ENCODE measurements at places on chromosomes 4 and X.

DNA sequence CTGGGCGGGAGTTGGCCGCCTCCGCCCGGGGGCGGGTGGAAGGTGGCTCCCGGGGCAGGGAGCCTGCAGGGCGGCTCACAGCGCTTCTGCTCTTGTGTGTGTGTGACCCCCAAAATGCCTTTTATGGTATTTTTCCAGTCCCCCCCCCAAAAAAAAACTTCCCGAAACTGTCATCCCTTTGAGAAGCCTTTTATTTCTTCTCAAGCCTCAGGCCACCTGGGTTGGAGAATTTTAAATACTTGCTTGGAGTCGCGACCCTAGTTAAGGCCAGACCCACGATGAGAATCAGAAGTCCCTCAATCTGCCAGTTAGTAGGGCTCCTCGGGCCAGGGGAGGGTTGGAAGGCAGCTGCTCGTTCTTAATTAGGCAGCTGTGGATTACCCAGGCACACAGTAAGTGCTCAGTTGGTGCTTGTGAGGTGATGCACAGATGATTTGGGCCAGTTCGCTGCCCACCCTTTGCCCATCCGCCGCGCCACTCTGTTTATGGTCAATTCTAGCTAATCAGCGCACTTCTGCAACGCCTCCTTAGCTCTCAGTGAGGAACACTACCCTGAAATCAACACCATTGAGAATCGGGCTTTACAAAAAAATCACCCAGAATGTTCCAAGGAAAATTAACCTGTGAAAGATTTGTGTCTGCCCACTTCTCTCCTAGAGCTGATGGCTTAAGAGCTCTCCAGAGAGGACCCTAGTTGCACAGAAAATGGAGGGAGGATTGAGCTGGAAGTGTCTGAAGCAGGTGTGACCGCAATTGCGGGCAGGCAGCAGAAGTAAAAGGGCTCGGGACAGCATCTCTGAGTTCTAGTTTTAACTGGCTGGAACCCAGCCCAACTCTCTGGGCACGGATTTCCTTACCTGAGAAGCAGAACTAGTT lies 648 bp upstream of the SCD5 start:
- peak; percentile 24 for DNase-seq

GRCh38 chr4:188299161-188299560 lies 159.9 kb downstream of the TRIML1 start:
- no peak for DNase-seq

DNA sequence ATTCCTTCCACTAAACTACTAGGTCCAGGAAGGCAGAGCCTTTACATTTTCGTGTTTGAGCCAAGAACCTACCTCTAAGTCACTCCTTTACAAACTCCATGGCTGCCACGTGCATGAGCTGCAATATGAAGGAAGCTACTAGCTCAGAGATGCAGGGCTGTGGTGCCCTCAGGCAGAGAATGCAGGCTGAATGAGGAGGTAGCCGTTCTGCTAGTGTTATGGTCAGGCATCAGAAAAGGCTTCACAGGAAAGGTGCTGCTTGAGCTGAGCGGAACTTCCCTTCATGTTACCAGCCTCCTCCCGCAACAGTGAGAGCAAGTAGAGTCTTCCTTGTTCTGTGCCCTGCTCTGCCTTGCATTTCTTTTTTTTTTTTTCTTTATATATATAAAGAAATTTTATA lies 148.3 kb upstream of the PACRGL start:
- DNase-seq, result no peak

DNA sequence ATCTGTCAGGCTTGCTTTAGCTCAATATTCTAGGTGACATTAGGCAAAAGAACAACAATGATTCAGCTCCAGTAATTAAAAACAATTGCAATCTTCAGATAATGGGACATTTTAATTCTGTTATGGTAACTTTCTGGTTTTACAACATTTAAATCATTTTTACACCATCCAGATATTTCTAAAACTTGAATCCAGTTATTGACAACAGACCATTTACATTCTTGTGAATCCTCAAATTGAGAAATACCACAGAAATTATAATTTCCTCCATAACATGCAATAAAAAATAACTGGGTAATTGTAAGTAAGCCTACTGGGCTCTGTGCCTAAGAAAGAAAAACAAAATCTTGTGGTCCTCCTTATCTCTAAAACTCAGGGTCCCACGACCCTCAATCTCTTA lies 195.0 kb upstream of the S100G start:
- no peak for DNase-seq

DNA sequence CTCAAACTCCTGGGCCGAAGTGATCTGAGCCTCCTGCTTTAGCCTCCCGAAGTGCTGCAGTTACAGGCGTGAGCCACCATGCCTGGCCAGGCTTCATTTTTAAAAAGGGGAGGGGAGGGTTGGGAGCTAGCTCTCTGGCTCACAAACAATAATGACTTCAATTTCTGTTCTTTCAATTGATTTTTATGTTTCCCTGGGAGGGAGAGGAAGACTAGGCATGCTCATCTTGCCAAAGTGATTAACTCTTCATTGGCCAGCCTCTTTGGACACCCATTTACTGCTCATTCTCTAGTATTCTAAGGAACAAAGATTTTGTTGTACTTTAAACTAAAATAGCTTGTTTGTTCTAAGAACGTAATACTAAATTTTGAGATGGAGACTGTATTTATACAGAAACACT lies 43.4 kb upstream of the TRIM2 start:
- no peak for DNase-seq

DNA sequence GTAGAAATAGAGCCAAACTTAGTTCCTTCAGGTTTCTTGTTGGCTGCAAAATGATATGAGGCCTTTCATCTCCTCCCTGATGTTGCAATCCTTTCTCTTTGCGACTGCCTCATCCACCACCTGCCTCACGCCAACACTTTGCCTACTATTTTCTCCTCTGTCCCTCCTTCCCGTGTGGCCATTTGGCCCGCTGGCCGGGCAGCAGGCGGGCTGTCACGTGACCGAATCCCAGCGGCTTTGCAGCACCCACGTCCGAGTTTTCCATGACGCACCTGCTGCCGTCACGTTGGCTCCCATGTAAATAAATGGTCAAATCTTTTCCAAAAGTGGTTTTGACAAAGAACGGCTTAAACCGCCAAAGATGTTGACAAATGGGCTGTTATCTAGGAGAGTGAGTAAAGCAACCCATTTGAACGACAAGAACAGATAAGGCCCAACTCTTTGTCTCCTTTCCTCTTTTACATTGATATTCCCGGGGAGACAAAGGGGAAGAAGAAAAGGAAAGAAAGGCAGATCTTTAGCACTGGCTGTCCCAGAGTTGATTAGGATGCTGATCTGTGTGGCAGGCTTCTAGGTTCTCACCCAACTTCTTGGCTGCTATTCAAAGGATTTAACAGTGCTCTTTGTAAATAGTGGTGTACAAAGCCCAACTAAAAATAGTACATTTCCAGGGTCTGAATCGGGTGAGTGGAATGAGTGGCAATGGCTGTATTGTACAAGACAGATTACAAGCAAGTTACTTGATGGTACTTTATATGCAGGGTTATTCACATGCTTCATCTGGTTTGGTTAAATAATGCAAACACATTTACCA lies 174.2 kb upstream of the JADE1 start:
- DNase-seq, result no peak

DNA sequence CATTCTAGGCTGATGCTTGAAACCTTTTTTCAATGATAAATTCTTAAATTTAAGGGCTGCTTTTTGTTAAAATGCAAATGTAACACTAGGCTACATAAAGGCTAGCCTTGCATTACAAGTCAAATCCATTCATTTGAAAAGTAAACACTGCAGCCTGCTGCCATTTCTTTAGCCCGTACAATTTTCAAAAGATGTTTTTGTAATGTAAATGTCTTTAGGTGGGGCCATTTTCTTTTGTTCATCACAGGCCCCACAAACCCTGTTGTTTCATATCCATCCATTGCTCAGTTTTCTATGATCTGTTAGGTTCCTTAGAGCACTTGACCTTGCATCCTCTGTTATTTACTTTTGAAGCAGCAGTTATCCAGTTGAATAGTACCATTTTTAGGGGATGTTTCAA lies 296.2 kb upstream of the AMOT start:
- DNase-seq, result no peak

GRCh38 chrX:148298737-148299136 lies 201.7 kb upstream of the AFF2 start:
- no peak for DNase-seq

Measured in naive thymus-derived CD8-positive, alpha-beta T cell (primary cell).